ENCODE measurements at places on chromosomes 13 and 19.

GRCh38 chr19:49155820-49156346, 687 bp upstream of the HRC start:
- DNase-seq, result no peak

- DNase-seq, result no peak
Observed at GRCh38 chr13:27472941-27473340, 22.6 kb upstream of the MTIF3 start.

DNA sequence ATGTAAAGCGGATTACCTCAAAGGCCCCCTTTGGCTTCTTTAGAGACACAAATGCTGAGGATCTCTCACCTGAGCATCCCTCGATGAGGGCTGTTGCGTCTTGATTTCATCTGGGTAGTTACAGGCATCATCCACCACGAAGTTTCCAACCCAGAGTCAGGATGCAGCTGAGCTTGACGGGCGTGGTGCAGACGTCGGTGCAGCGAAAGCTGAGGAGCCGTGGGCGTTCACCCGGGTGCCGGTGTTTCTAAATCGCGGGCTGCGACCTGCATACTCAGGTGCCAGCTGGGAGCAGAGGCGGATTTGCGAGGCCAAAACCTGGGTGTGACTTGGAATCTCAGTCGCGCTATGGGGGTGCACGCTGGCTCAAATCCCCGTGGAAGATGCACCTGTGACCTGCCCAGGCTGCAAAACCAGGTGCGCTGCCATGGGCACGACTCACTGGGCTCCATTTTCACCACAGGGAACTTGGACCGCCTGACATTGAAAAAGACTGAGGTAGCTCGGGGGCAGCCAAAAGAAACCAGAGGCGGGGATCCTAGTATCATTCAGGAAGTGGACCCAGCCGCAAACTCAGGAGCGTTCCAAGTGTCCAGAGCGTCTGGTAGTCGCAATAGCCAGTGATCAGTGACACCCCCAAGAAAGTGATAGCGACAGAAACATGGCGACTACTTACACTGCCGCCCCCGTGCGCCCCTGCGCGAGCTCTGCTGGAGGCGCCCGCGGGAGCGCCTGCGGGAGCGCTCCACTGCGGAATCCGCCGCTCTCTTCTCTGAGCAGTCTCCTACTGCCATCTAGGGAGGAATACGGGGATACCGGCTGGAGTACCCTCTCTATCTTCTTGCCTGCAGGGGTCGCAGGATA, 36.4 kb upstream of the IGFL4 start:
- peak; percentile 29 for DNase-seq

- DNase-seq, result peak; percentile 88
Observed at GRCh38 chr19:17334414-17335409, at the start of gene ANO8. ANO8 (minus strand) TSS chr19:17334855; CDS start chr19:17334670, 185 bp downstream.
